Stimulated activated CD8-positive, alpha-beta memory T cell treated with anti-CD3 and anti-CD28 coated beads, Interleukin-4, amount 100 ng/mL, for 1 hour (primary cell): ENCODE measurements at places on chromosomes 4 and X.

- DNase-seq: no peak
These were observed 23.3 kb downstream of the F8A3 start for GRCh38 chrX:155434906-155435743.

DNA sequence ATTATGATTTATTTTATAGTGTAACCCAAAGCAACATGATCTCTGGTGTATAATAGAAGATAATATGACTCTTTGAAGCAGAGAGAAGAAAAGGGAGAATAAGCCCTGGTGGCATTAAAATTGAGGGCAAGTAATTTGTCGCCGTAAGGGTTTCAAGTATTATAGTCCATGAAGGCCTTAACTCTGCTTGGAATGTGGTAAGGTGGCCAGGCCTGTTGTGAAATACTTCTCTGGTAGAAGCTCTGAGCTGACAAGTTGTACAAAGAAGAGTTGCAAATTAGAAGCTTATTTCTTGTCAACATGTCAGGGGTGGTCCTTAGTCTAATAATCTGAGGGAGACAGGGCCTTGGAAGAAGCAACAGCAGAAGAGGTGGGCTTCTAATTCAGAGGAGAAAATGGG, 151.7 kb upstream of the HHIP start:
- DNase-seq: no peak

DNA sequence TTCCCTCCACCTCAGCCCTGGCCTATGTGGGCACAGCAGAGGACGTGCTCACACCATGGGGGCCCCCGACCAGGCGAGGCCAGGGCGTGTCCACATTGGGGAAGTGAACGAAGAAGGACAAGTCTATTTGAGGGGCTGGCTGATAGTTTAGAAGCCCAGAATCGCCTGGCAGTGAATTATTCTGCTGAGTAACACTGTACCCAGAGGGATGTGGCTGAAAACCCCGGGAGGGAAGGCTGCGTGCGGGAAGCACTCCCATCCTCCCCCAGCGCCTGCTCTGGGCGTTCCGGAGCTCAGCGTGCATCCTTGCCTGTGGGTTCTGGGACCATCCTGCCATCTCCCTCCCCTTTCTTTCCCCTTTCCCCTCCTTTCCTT, 66.6 kb downstream of the TRMT44 start:
- no peak for DNase-seq

- no peak for DNase-seq
These were observed at the start of gene ARX for GRCh38 chrX:25015486-25016360. Gene ARX (minus strand): TSS chrX:25015965. CDS start chrX:25015737, 228 bp downstream.

DNA sequence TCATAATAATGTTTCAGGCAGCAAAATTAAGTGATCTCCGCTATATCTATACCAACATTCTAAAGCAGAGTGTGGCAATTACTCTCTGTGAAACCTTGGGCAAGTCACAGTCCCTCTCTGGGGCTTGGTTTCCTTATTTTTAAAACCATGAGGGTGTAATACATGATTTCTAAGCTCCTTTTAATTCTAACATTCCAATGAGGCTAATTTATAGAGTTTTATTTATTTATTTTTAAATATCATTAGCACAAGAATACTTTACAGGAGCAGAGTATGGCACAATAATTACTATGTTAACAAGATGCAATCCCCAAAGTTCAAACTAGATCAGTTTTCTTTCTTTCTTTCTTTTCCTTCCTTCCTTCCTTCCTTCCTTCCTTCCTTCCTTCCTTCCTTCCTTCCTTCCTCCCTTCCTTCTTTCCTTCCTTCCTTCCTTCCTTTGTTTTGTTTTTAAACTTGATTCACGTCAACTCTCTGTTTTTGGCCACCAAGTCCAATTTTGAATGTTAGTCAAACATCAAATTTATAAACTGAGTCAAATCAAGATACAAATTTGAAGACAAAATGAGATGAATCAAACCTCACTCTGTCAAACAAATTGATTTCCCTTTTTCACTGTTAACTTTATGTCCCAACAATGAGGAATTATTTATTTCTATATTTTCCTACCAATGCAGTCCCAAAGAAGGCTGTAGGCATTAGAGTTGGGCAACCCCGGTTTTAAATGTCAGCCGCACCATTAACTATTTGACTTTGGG, 50.2 kb upstream of the GPR174 start:
- no peak for DNase-seq

DNA sequence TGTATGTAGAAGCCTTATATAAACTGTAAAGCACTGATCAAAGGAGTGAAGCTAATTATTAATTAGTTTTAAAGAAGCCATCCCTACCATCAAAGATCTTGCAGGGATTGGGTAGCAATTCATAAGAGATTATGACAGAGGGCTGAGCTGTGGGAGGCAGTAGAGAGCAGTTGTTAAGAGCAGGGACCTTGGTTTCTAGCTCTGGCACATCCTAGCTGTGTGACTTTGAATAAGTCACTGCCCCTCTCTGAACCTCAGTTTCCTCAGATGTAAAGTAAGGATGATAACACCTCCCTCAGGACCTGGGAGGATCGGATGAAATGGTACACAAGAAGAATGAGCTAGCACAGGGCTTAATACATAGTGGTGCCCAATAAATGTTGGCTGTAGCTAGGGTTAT, 45.4 kb downstream of the APLN start:
- no peak for DNase-seq

- no peak for DNase-seq
These were observed 759.0 kb upstream of the EPHA5 start for GRCh38 chr4:66429276-66429675.

DNA sequence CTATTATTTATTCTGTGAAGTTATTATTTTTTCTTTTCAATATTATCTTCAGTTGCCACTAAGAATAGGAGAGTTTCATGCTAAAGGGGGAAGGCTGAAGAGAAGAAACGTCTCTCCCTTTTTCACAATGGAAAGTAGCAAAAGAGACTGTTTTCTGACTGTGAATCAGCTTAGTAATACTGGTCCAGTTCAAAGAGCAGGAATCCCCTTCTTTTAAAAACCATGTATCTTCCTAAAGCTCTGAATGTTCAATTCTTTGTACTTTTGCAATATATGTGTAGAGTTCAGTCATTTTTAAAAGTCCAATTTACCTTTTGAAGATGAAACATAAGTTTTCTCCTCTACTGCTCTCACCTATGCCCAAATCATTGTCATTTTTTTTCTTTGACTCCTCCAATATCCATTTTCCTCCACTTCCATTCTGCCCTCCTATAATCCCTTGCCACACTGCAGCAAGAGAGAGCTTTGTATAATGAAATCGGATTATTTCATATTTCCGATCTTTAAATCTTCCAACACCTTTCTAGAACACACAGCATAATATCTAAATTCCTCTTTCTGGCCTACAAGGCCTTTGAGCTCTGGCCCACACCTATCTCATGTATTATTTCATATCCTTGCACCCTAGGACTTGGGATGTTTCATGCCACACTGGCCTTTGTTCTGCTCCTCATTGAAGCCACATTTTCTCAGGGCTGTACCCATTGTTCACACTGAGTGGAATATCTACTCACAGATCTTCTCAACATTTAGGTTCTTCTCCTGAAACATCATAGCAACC, 195.3 kb downstream of the CAMK2D start:
- DNase-seq: no peak

DNA sequence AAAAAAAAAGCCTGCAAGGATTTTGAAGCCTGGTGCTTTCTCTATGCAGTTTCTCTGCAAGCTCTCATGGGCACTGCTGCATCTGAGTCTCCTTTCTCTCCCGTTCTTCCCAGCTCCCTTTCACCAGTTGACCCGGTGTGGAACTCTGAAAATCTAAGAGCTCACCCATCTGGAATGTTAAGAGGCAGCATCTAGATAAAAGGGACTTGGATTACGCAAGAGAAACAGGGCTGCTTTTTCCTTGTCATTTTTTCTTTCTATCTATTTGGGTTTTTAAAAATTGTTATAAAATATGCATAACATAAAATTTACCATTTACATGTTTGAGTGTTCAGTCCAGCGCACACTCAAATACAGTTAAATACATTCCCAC, 95.2 kb upstream of the RPS6KA3 start:
- no peak for DNase-seq

GRCh38 chrX:22056235-22056634, 24.1 kb downstream of the PHEX start:
- DNase-seq: no peak

- DNase-seq: no peak
These were observed 1514.8 kb downstream of the RPA4 start for GRCh38 chrX:98398542-98398941.

- DNase-seq: no peak
These were observed 103.0 kb upstream of the BMPR1B start for GRCh38 chr4:94654714-94655113.

DNA sequence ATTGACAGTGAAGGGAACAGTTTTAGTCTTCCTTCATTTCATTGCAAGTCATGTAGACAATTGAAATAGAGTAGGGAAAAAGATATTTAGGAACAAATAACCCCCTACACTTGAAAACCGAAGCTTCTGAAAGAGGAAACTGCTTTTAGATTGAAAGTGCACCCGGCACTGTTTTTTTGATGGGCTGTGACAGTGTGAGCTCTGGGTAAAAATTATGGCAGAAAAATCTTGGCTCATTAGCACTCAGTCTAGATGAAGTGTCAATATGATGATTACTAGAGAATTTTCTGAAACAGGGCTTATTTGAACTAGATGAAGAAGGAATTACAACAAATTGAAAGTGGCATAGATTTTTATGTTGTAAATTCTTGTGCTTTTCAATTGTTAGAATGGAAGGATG, 1132.4 kb downstream of the RAPGEF2 start:
- no peak for DNase-seq

- DNase-seq: no peak
These were observed 100.0 kb downstream of the SYNPO2 start for GRCh38 chr4:118988635-118988972.

GRCh38 chr4:45578874-45579273, 545.0 kb downstream of the GABRG1 start:
- DNase-seq: no peak

- no peak for DNase-seq
These were observed 35.0 kb downstream of the DCX start for GRCh38 chrX:111376897-111377578.

DNA sequence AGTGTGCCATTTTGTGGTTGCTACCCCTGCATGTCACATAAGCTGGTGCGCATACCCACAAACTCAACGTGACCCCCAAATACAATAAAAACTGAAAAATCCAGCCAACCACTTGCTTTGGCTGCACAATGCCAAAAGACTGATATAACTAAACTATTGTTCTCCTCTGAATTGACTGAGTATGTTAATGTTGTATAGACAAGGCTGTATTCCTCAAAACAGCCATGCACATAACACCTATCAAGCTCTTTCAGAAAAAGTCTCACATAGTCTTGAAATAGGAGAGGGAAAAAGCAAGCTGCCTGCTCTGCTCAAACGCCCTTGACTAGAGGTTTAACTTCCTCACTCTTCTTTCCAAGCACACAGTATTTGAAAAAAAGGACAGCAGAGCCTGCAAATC, 126.4 kb upstream of the NOCT start:
- no peak for DNase-seq

DNA sequence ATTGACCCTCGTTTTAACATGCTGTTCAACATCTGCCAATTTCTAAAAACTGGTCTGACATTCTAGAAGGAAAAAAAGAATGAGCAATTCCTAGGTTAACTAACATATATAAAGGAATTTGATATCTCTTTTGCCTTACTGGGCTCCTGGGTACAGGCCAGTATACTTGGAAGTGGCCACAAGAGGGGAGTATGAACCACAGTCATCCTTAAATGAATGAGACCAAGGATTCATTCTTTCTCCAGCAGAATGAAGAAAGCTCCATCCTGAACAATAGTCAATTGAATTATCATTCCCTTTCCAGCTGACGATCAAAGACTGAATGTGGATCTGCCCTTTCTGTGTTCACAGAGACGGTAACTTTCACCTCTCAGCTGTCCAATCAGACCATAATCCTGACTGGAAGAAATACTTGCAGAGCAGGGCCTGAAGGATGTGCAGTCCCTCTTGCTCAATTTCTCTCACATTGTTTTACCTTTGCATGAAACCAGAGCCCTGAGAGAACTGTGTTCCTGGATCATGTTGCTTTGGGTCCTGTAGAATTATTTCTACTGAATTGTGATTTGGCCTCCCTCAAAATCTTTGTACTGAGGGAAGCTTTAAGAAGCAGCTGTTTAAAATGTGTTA, 14.8 kb upstream of the SPARCL1 start:
- no peak for DNase-seq

- no peak for DNase-seq
These were observed 669.8 kb downstream of the IQCM start for GRCh38 chr4:149145803-149146202.

DNA sequence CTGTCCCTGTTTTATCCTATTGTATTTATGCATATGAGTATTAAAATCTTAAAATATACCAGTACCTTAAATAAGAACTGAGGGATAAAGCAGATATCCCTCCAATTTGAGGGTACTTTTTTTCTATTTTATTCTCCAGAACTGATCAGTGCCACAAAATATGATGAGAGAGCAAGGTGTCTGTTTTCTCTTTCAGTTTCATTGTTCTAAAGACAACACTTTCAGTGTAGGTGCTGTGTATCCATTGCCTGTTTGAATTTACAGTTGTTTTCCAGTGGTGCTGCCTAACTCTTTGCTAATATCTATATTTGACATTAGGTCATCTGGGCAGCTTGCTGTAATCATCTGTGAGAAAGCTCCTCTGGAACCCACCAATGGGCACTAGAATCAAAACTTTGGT, 394.7 kb downstream of the IL1RAPL1 start:
- no peak for DNase-seq

DNA sequence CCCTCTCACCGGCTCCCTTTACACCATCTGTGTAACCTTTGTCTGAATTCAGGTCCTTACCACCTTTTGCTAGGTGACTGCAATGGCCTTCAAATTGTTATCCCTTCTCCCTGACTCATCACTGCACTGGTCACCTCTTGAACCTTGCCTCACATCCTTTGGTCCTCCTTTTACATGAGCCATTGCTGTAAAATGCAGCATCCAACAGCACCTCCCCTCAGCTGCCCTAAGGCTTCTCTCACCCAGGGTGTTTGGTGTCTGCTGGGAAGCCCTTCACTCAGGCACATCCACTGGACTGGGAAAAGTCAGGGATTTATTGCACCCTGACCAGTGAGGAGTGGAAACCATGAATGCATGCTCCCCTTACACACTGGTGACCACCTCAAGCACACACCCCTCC, 192.5 kb upstream of the GATB start:
- DNase-seq: no peak

DNA sequence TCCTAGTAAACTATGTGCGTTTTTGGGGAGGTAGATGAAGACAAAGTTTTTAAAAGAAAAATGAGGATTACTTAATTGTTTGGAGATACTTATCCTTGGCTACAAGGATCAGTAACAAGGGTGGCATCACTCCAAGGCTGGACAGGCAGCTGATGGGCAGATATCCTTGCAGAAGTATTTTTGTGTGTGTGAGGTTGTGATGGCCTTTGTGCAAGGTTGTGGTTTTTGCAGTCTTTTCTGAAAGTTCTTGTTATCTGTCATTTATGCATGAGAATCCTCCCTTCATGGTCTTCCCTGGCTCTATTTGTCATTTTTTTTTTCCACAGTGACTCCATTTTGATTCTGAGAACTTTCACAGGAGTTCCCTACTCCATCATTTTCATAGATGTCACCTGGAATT, 96.0 kb upstream of the C1GALT1C1 start:
- no peak for DNase-seq

DNA sequence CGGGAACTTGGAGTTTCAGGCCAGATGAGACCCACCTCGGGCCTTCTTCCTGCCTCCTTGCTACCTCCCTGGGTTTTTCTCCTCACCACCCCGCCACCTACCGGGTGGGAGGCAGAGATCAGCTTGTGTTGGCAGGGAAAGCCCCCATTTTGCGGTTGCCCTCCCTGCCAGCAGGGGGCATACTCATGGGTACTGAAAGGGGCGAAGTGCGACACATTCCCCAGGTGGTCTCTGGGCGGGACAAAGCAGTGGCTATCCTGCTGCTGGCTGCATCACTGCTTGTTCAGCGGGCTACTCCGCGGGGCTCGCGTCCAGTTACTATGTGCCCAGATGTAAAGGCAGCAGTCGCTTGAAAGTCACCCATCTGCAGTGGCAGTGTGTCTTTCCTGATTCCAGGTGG, 330.3 kb downstream of the PDHA2 start:
- DNase-seq: no peak
